ENCODE measurements at places on chromosomes 2 and 18. TPM values are rescaled to one million over a fixed set of nuclear protein-coding genes. Genes with fewer than 3 reads are reported as not detected.

DYSF gene
- total RNA-seq = 4.3 TPM

DNA sequence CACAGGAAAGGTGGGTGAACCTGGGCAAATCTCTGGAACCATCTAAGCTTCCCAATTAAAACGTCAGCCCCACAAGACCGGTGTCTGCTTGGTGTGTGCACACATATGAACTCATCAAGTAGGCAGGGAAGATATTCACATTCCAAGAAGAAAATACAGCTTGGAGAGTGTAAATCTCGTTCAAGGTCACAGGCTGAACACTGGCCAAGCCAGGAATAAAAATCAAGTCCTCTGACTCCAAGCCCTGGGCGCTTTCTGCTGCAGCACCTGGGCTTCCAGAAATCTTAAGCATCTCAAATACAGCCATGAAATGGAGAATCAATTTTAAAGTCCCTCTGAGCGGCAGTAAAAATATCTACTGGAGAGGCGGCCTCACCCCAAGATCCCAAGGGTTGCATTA lies 150.9 kb downstream of the TWIST2 start:
- DNase-seq = no peak

NOTO gene
- not detected for total RNA-seq

TOGARAM2 gene
- total RNA-seq = 0.35 TPM

CCDC178 gene
- not detected for total RNA-seq

CHST10 gene
- total RNA-seq = 0.95 TPM

GRCh38 chr2:26008851-26009566 lies 24.9 kb upstream of the RAB10 start:
- DNase-seq = peak; percentile 79

HOXD10 gene
- total RNA-seq = not detected

GRCh38 chr18:57635003-57635822 lies 13.6 kb upstream of the NARS1 start:
- no peak for DNase-seq

DNA sequence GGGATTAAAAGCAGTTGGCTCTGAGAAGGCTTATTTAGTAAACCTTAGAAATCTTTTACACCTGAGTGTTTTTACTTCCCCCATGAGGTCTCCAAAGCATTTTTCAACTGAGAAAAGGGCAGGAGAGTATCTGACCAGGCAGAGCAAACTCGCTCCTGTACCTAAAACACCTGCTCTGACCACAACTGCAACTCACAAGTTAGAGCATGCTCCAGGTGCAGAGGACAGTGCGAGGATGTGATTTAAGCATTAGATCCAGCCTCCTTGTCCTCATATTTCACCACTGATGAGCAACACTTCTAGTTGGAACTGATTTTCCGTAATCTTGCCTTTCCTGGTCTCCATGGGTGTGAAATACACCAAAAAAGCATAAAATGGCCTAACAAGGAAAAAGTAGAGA lies 34.5 kb upstream of the TBC1D8 start:
- no peak for DNase-seq

GRCh38 chr2:136068581-136069227 lies 49.2 kb downstream of the CXCR4 start:
- DNase-seq = no peak

DNA sequence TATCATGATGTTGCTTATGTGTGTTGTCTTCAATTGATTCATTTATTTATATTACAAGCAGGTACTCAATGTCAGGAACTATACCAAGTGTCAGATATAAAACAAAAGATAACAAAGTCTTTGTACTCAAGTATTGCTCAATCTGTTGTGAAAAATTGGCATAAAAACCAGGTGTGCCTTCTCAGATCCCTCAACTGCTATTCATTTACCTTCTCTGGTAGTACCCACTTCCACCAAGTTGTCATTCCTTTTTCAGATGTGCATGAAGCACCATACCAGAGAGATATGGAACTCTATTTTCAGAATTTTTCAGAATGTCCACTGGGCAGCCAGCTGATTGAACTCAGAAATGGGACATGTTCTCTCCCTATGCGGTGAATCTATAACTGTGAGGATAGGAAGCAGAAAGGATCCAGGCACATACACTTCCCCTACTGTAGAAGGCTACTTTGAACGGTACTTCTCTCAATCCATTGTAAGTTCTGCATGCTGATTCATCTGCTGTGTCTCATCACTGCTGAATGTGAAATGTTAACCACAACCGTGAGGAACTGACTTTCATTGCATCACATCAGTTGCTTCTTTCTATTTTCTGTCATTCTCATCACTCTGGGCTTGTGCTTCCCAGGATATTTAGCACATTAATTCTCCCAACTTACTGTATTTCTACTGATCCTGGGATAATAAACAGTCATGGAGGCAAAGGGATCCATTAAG lies 1621.3 kb downstream of the SUCLG1 start:
- DNase-seq = no peak

- no peak for DNase-seq
These were observed 88.3 kb downstream of the ZNF516 start for GRCh38 chr18:76406791-76407190.

DNA sequence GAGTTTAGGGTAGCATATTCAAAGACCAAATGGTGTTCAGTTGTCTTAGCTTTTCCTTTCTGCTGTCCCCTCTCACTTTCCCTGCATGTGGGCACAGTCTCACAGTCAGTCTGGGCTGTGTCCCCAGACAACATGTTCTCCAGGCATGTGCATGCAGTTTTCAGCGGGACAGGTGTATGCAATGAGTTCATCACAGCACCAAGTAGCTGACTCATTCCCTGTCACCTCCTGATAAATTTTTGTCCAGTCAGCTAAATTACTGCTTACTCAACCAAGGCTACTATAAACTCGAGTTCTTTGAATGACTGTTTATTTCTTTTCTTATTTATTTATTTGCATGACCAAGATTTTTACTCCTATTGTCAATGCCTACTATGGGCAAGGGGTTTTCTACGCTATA lies 148.8 kb upstream of the CDH19 start:
- DNase-seq = no peak

RIT2 gene
- not detected for total RNA-seq

DNA sequence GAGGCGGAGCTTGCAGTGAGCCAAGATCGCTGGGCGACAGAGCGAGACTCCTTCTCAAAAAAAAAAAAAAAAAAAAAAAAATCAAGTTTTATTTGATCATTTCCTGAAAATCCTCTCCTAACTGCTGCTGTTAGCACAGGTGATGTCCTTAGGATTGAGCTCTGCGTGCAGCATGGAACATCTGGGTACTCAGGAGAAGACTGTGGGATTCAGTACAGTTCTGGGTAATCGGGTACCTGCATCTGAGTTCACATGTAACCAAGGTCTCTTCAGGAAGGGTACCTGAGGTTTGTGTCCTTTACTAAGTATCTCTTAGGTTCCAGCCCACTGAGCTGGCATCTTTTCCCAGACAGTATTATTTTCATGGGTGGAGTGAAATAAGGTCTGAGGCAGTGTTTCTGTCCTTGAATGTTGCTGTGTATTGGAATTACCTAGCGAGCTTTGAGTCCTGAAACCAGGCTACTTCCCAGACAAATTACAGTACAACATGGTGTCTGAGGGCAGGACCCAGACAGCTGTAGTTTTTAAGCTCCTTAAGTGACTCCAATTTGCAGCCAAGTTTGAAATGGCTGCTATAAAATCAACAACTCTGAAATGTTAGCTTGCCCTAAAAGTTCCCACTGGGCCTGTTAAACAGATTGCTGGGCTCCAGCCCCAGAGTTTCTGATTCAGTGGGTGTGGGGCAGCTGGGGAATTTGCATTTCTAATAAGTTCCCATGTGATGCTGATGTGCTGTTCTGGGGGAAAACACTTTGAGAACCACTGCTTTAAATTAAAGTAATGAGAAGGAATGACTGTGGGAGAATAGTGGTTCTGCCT lies 120.5 kb downstream of the PMAIP1 start:
- no peak for DNase-seq

DNA sequence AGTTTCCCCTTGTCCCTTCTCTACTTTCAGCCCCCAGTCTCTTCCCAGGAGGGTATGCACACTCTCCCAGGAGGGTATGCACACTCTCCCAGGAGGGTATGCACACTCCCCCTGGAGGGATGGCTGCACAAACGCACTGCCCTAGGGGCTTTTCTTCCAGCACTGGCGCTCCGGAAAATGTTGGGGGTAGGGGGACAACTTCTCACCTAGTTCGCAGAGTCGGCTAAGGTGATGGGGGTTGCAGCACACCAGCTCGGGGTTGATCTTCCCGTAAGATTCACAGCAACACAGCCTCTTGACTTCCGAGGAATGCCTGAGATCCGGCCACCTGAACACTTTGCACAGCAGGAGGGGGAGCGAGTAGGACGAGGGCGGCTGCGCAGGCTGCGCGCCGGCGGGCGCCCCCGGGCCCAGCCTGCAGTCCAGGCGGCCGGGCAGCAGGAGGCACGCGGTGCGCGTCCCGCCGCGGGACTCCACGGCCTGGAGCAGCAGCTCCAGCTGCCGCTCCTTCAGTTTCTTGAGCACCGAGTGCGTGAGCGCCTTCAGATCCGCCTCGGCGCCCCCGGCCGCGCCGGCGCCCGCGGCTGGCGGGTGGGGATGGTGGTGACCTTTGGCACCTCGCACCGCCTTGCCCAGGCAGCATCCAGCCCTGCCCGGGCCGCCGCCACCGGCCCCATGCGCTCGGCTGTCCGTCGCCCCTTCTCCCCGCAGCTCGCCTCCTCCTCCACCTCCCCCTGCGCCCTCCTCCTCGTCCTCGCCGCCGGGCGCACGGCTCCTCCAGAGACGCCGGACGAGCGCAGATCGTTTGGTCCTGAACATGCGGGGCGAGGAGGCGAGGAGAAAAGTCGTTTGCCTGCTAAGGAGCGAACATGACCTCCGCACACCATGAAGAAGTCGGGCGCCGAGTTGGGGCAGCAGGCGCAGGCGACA lies 894 bp downstream of the SMAD7 start:
- peak; percentile 81 for DNase-seq

DNA sequence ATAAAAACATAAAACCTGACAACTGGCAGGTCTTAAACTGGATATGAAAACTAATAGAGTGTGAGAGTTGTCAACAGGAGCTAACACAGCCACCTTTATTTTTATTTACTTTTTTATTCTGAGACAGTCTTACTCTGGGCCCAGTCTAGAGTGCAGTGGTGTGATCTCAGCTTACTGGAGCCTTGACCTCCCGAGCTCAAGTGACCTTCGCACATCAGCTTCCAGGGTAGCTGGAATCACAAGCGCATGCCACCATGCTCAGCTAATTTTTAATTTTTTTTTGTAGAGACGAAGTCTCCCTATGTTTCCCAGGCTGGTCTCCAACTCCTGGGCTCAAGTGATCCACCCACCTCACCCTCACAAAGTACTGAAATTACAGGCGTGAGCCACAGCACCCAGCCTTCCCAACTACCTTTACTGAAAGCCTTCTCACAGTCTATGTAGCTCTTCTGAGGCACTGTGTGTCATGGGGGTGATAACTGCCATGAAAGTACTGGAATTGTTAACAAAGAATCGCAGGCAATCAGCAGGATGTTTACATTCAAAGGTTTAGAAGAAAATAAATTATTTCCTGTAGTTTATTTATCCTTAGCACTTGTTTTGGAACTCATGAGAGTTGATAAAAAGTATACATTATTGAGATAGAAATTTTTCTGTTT lies 24.3 kb downstream of the GDF7 start:
- DNase-seq = no peak

GRCh38 chr2:3059141-3059925 lies 318.3 kb downstream of the EIPR1 start:
- DNase-seq = no peak

DNA sequence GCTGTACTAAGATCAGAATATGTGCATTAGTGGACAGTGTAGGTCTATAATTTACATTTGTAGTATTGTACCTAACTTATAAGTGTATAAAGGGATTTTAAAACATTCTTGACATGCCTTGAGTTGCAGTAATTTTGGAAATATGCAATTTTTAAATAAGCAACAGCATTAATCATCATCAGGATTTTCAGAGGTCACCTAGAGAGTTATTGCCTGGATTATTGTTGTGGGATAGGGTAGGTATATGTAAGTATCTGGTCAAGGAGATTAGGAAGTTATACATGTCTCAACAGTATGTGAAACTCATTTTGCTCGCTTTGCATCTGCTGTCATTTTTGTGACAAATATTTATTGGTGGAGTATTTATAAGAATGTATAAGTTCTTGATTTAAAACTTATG lies 184.2 kb downstream of the WDR7 start:
- no peak for DNase-seq

- DNase-seq = no peak
These were observed 106.3 kb downstream of the GYPC start for GRCh38 chr2:126761981-126762878.

DNA sequence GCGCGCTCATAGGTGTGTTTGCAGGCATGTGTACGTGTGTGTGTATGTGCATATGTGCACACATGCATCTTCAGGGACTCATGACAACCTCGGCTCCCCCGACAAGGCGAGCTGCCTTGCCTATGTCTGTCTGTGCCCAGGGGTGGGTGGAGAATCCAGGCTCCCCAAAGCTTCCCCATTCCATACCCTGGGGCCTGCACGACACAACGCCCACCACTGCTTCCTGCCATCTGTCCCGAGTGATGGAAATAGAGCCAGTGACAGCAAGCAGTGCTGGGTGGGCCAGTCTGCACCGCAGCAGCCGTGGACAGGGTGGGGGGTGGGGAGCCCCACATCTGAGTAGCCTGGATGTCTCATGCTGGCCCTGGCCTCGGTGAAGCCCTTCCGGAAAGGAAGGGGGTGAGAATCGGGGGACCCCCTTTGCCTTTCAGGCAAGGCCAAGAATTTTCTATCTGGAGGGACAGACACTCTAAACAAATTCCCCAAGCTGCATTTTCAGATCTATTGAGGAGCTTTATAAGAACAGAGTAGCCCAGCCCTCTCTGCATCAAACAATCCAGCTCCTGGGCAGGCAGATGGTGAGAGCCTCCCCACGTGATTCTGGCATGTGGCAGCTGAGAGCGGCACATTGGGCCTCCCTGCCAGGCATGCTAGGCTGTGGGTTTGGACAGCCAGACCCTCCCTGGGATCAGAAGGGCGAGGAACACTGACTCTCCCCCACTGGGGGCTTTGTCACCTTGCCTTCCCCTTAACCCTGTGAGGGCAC lies 4.9 kb downstream of the KCNIP3 start:
- DNase-seq = no peak

ZNF407 gene
- 24.0 TPM for total RNA-seq

- no peak for DNase-seq
These were observed 86.2 kb downstream of the CRIM1 start for GRCh38 chr2:36441816-36442215.

PTPRM gene
- total RNA-seq = 39.6 TPM

DNA sequence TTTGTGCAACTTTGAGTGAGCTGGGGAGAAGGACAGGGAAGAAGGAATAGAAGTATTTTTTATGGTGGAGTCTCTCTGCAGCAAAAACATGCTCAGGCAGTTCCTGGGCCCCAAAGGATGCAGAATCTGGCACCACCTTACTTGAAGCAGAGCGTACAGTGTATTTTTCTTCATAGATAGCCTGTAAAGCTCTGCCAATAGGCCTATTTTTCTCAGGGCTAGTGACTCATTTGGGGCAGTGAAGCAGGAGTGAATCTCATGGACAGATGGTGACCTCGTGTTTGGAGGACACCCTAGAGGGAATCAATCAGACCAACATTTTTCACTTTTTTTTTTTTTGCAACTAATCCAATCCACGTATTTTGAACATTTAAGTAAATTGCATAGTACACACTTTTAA lies 268.1 kb upstream of the CXCR4 start:
- DNase-seq = no peak

VAMP5 gene
- 15.6 TPM for total RNA-seq

CARF gene
- 8.2 TPM for total RNA-seq

SCLY gene
- total RNA-seq = 13.2 TPM

ANTXR1 gene
- 32.3 TPM for total RNA-seq

POTEJ gene
- total RNA-seq = 1.7 TPM

- DNase-seq = no peak
These were observed 208.4 kb downstream of the CDH20 start for GRCh38 chr18:61541673-61542072.

GRCh38 chr2:170148161-170148560 lies 29.8 kb upstream of the MYO3B start:
- no peak for DNase-seq

Data from Peyer's patch (tissue), 4 donors.